Amygdala (tissue), 56 donors: ENCODE measurements at places on chromosomes 6 and 20.

- DNase-seq = no peak
Observed at GRCh38 chr6:20217324-20217855, 5.1 kb upstream of the MBOAT1 start.

GRCh38 chr6:10368861-10369260 is 46.0 kb downstream of the TFAP2A start:
- DNase-seq = no peak

DNA sequence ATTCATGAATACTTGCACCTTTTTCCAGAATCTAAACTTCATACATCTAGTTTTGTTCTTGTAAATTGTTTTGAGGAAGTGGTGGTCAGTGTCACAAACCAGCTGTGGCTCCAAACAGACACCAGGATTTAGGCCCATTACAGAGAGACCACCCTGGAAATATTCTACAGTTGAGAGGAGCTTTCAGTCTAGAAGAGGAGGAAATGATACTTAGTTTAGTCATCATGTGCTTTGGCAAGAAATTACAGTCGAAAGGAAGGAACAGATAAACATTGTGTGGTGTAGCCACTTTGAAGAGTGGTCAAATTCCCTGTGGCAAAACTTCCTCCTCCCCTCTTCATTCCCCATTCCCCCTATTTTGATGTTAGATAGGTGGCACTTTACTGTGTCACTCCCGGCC is 15.7 kb downstream of the DCBLD1 start:
- no peak for DNase-seq

DNA sequence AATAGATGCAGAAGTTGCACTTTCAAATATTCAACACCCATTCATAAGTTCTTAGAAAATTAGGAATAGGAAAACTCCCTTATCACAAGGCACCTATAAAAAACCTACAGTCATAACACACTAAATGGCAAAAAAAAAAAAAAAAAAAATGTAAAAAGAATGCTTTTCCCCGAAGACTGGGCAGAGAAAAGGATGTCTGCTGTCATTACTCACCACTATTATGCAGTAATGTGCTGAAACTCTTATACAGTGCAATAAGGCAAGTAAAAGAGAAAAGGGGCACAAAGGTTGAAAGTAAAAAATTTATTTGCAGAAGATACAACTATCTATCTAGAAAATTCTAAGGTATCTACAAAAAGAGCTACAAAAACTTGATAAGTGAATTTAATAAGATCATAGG is 607.8 kb upstream of the ARID1B start:
- no peak for DNase-seq

GRCh38 chr6:137237413-137238170 is 18.4 kb upstream of the IFNGR1 start:
- no peak for DNase-seq

GRCh38 chr6:151239603-151240035 is at the start of gene AKAP12:
Gene AKAP12, plus strand, starts transcription at chr6:151239967. Its CDS starts 596 bp downstream, at chr6:151240563.
- no peak for DNase-seq

DNA sequence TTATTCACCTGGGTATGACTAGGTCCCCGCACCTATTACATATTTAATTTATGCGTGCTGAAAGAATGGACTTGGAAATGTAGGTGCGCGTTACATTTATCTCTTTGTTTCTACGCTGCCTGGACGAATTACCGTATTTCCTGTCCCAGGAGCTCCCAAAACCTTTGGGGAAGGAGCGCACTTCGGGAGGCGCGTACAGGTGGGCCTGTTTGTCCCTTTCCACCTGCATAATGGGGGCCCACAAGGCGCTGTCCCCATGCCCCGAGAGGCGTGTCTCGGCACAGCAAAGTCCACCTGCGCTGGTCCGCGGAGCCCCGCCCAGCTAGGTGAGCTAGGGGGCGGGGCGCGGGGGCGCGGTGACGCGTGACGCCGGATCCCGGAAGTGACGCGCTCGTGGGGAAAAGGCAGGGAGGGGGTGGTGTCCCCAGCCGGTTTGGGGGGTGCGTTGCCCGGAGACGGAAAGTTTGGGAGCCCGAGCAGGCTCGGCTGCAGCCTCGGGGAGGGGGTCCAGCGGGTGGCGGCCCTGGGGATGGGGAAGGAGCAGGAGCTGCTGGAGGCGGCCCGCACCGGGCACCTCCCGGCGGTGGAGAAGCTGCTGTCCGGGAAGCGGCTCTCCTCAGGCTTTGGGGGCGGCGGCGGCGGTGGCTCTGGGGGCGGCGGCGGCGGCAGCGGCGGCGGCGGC is at the start of gene ANKS1A:
ANKS1A (plus strand) TSS at position 382 of the 682 bp plus-strand sequence; CDS start at position 530, 148 bp downstream.
- DNase-seq = peak; percentile 12

DNA sequence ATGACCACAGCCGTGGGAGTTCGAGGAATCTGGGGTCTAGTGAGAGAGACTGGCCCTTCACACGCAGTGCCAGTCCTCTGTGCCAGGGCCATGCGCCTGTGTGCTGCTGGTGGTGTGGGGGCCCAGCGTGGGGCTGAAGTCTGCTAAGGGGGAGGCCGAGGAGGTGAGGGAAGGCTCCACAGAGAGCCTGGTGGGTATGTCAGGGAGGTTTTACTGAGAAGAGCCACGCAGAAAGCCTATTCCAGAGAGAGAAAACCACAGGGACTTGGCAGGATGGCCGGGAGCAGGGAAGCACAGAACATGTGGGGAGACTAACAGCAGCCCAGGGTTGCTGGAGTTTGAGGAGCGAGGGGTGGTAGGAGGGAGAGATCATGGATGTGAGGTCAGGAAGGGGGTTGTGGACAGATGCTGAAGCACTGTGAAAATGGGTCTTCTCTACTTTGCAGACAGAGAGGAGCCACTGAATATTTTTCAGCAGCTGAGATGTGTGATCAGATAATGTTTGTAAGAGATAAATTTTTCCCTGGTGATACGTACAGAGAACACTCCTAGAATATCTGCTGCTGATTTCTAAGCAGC is 35.3 kb downstream of the DUSP22 start:
- DNase-seq = no peak

DNA sequence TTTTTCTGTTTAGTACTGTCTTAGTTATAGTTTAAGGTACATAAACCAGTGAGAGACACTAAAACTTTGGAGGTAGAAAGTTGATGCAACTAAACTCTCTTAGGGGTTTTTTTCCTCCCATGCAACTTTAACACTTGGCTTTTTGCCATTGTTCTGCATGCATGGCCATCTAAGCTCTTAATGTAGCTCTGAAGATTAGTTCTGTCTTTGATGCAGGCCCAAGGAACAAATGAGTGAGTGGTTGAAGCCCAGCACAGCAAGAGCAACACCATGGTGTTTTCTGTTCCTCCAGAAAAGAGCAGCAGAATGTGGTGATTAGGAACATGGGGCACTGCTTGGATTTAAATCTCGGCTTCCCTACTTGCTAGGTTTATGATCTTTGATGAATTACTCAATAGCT is 89.3 kb downstream of the L3MBTL3 start:
- DNase-seq = no peak

DNA sequence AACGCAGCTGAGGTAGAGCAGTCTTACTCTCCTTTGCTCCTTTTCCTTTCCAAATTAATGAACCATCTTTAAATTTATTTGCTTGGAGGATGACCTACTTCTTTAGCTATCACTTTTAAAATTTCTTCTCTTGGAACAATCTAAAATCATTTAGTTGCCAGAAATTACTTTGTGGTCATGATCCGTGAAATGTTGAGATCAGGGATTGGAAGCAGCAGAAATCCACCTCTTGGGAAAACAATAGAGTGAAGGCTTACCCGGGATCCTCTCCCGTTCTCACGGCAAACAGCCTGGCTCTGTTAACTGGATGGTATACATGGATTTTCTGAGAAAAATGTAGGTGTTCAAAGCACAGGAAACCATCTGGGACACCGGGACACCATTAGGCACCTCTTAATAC is 7.7 kb downstream of the AKAP12 start:
- no peak for DNase-seq

DNA sequence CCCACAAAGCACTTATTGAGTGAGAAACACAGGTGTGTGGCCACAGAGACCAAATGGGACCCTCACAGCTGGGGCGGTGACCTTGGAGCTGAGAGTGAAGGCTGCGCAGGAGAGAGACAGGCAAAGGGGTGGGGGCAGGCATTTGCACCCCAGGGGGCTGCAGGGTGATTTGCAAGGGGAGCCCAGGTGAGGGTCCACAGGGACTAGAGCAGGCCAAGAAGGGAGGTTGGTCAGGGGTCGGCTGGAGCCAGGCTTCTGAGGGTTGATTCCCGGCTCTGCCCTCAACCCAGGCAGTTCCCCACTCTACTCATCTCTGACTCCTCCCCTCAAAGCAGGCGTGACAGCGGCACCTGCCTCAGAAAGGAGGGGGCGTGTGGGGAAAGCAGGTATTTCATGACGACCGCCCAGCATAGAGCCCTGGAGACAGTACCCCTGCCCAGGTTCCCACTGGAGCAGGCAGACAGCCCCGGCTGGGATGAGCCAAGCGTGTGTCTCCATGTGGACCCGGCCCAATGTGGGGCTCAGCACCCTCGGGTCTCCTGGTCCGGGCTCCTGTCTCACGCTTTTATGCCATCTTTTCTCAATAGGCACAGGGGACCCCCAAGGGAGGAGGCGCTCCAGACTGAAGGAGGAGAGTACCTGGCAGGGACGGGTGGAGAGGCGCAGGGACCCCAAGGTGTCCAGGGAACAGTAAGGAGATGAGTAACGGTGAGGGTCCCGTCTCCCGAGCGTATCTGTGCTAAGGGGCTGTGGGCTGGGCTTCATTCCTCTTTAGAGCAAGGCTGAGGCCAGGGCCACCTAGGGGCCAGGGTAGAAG is 3.1 kb upstream of the MRGBP start:
- DNase-seq = no peak

- DNase-seq = no peak
Observed at GRCh38 chr20:46963196-46963529, 68.5 kb downstream of the EYA2 start.

GRCh38 chr20:20211988-20212518 is 155.9 kb upstream of the INSM1 start:
- DNase-seq = no peak

DNA sequence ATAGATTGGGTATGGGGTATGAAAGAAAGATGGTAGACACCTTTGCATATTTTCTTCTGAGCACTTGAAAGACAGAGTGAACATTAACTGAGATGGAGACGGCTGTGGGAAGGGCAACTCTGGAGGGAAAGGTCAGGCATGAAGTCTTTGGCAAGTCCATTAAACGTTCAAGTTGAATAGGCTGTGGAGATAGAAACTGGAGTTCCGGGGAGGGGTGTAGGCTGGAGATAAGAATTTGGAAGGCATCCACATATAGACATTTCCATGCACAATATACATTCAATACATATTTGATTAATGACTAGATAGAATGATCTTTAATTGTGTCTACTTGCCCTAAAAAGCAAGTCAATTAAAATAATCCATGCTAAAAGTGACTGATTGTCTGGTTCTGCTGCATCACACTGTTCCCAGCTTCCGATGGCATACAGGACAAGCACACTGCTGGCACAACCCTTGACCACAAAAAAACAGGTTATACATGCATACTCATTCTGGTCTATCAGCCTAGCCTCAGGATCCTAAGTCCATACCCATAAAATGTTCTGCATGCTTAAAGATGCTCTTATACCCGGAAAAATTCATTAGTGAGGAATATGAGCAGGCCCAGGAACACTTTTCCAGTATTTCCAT is 1.9 kb upstream of the MYLK4 start:
- no peak for DNase-seq

GRCh38 chr6:125670568-125670967 is 78.9 kb upstream of the HEY2 start:
- DNase-seq = peak; percentile 3

- DNase-seq = no peak
Observed at GRCh38 chr6:107330168-107330567, 129.2 kb downstream of the PDSS2 start.

DNA sequence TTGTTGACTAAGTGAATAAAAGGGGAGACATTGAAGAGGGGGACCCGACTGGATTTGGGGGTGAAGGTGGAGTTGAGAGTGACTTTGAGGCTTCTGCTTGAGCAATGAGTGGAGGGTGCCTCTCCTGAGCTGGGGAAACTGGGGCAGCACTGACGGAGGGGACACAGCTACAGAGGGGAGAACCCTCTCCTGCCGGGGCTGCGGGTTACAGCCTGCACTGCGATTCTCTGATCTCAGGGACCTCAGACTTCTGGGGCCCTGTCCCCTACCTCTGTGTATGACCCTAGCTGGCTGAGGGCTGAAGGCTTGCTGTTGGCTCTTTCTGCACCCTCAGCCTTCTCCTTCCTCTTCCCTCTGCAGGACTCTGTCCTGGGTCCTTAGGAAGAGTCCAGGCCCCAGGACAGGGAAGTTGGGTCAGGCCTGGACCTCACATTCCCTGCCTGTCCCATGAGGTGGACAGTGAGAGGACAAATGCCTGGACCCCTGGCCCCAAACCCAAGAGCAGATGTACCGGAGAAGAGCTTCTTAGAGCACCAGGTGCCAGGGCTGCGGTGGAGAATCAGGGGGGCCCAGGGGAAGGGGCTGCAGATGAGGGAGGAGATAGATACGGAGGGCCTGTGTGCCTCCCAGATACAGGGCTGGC is 13.7 kb upstream of the FAM110A start:
- no peak for DNase-seq

DNA sequence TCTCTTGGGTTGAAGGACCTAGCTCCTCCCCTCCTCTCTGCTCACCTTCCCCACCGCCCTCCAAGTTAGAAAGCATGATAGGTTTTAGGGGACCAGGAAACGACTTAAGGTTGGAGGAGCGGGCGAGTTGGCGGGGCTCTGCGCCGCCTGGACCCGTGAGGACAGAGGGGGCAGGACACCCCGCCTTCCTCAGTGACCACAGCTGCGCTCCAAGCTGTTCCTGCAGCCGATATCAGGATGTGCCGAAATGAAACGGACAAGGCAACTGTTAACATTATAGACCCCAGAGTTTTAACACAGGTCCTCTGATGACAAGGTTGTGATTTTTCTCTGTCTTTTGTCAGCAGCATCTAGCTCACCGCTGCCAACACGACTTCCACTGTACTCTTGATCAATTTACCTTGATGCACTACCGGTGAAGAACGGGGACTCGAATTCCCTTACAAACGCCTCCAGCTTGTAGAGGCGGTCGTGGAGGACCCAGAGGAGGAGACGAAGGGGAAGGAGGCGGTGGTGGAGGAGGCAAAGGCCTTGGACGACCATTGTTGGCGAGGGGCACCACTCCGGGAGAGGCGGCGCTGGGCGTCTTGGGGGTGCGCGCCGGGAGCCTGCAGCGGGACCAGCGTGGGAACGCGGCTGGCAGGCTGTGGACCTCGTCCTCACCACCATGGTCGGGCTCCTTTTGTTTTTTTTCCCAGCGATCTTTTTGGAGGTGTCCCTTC is at the start of gene GRM1:
GRM1 (plus strand) TSS at position 212 of the 722 bp plus-strand sequence; CDS start at position 668, 456 bp downstream.
- DNase-seq = no peak

DNA sequence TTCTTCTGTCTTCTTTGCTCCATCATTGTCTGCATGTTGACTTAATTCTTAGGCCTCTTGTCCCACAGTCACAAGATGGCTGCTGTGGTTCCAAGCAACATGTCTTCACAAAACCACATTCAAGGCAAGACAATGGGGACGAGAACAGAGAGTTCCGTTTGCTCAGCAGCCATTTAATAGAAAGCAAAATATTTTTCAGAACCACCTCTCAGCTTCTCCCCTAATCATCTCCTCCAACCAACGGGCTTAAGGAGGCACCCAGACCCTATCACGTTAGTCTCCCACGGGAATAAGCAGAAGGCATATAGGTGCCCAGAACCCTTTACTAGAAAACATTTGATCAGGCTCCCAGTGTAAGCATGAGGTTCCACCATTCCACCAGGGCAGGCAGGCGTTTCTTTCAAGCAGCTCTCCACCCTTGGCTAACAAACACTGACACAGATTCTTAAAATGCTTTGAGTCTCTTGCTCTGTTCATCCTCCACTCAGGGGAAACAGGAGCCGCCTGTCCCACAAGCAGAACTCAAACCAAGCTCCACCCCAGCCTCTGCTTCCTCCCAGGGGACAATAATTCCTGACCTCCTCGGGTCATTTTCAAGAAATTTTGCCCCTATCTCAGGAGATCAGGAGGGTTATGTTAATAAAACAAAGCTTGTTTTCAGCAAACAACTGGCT is 19.0 kb downstream of the BMP7 start:
- no peak for DNase-seq
